HAP-1 (cell line): ENCODE measurements at places on chromosomes 12 and 14.

DNA sequence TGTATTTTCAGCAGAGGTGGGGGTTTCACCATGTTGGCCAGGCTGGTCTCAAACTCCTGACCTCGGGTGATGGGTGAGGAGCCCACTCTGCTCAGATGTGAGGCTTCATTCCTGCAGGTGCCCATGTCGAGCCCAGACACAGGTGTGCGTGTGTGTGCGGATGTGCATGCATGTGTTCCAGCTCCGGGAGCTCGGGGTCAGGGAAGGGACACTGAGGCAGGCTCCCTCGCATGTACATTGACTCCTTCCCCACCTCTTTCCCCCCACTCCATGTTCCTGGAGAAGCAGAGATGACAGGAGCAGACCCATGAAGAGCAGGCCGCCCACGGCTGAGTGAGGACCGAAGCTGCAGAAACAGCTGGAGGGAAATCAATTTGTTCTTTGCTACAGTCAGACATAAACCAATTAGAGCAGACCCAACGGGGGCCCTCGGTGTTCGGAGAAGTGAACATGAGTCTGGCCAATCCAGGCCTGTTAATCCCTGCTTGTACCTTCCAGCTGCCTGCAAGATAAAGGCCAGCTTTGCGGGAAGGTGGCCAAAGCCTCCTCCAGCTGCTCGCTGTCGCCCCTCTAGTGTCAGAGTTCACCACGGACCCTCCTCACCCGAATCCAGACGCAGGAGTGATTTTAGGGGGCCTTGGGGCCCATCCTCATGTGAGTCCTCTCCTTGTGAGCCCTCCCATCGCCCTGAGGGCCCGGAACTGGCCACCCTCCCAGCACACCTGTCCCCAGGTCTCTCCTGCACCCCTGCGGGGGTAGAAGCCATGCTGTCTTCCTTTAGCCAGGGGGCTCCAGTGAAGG, 321.0 kb upstream of the RTL1 start:
- no peak for DNase-seq

DNA sequence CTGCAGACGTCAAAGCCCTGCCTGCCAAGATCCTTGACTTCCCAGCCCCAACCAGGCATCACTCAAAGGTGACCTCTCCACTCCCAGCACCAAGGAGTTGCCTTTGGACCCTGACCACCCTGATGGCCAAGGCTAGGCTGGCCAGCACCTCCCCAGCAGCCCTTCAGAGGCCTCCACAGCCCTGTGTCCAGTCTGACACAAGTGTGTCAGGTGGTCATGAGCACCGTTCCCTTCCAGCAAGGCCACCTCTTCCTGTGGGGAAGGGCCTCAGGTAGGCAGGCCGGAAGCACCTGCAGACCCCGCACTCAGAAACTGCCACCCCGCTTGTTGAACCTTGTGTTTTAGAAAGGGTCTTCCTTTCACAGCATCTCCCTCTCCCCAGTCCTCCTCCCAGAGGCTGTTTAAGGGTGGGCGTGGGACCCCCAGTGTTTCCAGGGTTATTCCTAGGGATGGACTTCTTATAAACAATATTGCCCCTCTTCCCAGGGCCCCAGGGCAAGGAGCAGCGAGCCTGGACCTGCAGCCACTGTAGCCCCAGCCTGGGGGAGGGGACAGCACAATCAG, 13.2 kb upstream of the INF2 start:
- DNase-seq, result no peak

GRCh38 chr12:132449565-132450417, 40.2 kb upstream of the FBRSL1 start:
- no peak for DNase-seq

GRCh38 chr12:47754126-47754525, 4.6 kb downstream of the RAPGEF3 start:
- no peak for DNase-seq

GRCh38 chr12:5478081-5478706, 46.3 kb downstream of the NTF3 start:
- DNase-seq, result no peak

DNA sequence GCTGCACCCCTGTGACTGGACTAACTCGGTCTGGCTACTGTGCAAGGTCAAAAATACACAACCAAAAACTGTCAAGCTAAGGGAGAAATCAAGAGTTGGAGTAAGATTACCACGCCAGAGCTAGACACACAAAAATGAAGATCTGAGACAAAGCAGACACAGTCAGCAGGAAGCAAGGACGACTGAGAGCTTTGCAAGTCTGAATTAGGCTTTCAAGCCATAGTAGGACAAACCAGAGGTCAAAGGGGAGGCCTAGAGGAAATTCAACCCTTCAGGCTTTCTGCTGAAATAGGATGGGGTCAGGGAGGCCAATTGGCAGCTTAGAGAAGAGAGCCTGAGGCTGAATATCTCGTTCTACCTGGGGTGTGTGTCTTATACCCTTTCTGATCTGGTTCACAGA, 117.3 kb downstream of the LLPH start:
- no peak for DNase-seq

DNA sequence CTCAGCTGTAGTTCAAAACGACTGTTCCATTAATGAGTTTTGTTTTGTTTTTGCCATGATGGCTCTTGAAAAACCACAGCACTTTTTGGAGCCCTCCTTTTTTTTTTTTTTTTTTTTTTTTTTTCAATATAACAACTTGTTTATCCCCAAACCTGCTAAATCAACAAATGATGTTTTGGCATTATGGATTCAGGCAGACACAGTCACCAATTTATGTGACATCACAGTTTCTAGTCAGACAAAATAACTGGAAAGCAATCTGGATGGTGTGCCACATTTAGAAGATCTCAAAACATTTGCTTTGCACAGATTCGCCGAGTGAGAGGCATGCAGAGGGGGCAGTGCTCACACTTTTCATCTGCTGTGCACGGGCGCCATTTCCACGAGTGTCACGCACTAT, 7.9 kb upstream of the RFLNA start:
- no peak for DNase-seq

DNA sequence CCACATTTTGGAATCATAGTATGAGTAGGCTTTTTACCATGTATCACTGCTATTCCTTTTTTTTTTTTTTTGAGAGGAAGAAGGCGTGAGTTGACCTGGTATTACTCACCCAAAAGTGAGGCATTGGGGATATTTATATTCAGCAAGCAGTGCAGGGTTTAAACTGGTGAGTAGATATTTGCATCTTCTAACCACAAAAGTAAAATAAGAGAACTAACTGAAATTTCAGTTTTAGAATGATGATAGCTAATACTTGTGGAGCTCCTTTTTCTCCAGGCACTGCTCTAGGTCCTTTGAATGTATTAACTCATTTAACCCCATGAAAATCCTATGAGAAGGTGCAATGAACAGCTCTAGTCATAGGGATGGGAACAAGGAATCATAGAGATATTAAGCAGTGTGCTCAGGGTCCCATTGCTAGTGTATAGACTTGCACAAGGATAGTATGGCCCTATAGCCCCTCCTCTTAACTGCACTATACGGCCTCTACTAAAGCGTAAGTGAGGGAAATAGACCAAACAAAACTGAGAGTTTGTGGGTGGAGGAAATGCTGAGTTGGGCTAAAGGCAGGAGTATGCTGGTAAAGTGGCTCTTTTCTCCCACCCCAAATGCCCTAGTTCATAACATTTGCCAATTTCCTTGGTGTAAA, 104.3 kb upstream of the MAX start:
- no peak for DNase-seq

DNA sequence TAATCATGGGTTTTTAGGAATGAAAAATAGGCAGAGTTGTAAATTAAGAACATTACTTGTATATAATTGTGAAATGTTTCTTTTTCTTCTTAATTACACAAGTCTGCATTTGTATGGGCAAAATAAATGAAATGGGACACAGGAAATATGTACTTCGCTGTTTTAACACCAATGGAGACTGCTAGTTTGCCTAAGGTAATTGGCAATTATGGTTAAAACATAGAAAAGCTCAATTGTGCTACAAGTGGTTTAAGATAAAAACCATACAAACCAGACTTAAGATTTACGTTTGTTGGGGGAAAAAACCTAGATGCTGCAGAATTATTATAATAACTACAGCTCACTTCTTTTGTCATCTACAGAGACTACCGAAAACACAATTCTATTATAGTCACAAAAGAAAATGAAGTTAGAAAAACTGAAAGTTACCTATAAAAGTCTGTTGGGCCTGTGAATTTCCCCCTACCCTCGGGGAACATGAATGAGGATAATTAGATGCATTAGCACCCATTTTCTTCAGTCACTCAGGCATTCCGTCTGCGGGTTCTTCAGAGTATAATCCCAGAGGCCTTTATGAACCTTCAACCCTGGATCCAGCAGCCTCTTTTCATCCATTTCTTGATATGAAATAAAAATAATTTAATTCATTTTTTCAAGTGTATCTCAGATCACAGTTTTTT, 37.2 kb downstream of the BTBD7 start:
- peak; percentile 67 for DNase-seq

- DNase-seq, result no peak
Observed at GRCh38 chr12:121507245-121507644, 73.6 kb downstream of the KDM2B start.

GRCh38 chr12:31655208-31655607, 4.3 kb upstream of the ETFBKMT start:
- DNase-seq, result no peak

DNA sequence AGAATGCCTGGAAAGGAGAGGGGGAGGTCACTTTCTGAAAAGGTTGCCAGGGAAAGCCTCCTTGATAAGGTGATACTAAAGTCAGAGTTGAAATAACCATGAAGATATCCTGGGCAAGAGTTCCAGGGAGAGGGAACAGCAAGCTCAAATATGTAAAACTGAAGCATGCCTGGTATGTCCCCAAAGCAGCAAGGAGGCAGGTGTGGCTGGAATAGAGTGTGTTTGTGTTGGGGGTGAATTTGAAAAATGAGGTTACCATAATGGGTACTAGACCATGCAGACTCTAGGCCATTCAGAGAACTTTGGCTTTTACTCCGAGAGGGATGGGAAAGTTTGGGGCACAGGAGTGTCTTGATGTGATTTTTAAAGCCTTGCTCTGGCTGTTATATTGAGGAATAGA, 66.7 kb upstream of the PTCSC3 start:
- no peak for DNase-seq

GRCh38 chr14:83071888-83072501, 1538.3 kb upstream of the SEL1L start:
- no peak for DNase-seq

GRCh38 chr12:3972576-3972975, 99.4 kb upstream of the PARP11 start:
- no peak for DNase-seq

GRCh38 chr12:109910969-109911348, 10.9 kb downstream of the TCHP start:
- DNase-seq, result peak; percentile 41

DNA sequence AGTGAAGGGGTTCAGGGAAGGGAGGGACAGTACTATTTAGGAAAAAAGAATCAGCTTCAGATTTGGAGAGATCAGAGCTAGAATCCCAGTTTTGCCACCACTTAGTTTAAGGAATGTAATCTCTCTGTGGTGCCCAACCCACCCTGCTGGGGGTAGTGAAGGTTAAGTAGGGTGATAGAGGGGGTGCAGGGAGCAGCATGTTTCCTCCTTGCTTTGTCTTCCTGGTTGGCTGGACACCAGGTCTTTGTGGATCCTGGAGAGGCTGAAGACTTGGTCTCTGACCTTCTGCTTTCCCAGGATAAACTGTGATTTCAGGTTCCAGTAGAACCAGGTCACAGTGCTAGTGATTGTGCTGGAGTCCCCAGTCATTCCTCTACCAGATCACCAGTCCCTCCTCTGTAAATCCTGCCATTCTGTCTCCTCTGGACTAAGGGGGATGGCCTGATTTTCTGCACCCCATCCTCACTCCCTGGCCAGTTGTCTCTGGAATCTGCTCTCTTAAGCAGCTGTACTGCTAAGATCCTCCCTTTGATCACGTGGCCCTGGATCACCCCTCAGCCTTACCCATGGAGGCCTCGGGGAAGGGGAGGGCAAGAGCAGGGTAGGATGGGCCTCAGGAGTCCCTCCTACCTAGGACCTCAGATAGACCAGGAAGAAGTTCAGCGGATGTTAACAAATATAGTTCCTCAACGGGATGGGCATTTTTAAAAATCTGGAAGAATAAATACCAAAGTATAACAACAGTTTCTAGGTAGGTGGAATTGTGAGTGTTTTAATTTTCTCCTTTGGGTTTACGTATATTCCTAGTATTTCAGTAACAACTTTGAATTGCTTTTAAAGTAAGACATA, 3.1 kb downstream of the MAP3K12 start:
- DNase-seq, result peak; percentile 64

DNA sequence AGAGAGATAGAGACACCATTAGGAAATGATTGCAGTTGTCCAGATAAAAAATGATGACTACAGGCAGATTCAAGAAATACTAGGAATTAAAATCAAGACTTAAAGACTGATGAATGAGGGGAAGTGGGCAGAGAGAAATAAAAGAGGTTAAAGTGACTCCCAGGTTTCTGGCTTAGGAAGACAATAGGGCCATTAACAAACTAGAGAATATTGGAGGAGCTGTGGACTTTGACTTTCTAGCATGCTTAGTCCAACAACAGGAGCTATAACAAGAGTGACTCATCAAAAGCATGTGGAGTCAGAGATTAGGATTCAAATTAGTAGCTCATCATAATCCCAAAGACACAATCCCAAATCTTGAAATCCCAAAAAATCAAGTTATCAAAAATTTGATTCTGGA, 101.5 kb downstream of the BMP4 start:
- DNase-seq, result no peak

DNA sequence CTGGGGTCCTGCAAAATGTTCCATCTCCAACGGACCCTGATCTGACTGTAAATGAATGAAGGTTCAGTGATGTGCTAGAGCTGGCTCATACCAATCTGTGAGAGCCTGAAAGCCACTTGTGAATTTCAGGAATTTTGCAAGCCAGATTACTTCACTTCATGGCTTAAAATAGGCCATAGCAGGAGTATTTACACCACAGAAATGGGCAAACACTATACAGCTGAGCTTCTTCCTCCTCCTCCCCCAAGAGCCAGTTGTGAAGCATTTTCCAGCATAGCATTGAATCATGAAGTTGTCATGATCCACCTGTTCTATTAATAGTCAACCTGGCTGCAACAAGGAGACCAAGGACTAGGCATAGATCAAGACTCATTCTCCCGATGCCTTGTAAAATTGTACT, 141.3 kb upstream of the RASSF8 start:
- no peak for DNase-seq

- no peak for DNase-seq
Observed at GRCh38 chr12:20154052-20154451, 214.3 kb upstream of the PDE3A start.

- DNase-seq, result no peak
Observed at GRCh38 chr12:111616177-111616623, 17.1 kb upstream of the ATXN2 start.
